Activated effector memory CD4-positive, alpha-beta T cell treated with Interleukin-2 at 50 U/mL for 16 hours (primary cell): ENCODE measurements at places on chromosomes 6 and 20.

GRCh38 chr6:54053881-54054391 is 57.3 kb upstream of the MLIP start:
- DNase-seq: no peak

- DNase-seq: no peak
These were observed 78.3 kb downstream of the ATG5 start for GRCh38 chr6:106247293-106247692.

DNA sequence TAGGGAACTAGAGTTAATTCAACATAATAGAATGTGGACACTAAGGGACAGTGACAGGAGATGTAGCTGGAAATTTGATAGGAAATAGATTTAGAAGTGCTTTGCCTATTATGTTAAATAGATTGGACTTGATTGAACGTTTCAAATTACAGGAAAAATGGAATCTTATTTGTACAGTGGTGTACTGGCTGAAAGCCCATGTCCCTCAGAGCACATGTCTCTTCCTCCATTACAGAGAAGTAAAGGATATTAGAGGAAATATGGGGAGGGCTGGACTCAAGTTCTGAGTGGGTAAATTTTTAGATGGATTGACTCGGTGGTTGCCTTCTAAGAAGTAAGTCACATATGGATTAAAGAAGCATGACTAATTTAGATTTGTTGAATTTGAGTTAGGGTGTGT is 11.4 kb downstream of the PKIB start:
- no peak for DNase-seq

GRCh38 chr6:136563386-136564152 is 13.3 kb upstream of the MAP7 start:
- DNase-seq: no peak

DNA sequence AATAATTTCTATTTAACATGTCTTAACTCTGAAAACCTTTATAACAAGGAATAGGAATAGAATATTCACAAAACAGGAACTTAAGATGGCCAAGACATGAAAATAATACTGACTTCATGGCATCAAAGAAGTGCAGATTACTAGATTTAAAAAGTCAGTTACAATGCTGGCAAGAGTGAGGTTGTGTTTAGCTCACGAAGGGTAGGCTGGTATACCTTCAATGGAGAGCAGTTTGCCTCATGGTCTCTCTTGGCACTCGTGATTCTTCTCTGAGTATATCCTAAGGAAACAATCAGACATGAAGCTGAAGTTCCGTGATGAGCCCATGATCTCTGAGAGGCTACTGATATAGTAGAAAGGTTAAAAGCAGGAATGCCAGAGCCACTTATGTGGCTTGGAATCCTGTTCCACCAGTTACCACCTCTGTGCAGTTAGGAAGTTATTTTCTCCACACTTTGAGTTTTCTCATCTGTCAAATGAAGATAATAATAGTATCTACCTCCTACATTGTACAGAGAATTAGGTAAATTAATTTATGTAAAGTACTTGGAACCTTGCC is 7.2 kb downstream of the NCOA7 start:
- DNase-seq: no peak

DNA sequence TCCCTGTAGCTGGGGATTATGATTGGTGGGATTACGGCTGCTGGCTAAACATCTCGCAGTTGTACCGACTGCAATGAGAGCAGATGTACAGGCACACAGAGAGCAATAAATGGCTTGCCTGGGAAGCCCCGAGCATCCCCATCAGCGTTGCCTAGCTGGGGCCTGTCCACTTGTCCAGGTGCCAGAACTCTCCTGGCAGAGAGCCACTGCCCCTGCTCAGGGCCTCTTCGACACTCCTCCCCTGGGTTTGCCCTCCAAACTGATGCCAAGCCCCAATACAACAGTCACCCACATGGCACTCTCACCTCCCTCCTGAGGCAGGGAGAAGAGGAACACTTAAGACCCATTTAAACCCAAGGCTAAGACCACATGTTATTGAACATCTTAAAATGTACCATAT is 715.1 kb downstream of the PTPRT start:
- no peak for DNase-seq

- no peak for DNase-seq
These were observed 143.2 kb downstream of the PTCHD4 start for GRCh38 chr6:47967843-47968242.

GRCh38 chr20:25286917-25287316 is 39.0 kb downstream of the PYGB start:
- DNase-seq: no peak

DNA sequence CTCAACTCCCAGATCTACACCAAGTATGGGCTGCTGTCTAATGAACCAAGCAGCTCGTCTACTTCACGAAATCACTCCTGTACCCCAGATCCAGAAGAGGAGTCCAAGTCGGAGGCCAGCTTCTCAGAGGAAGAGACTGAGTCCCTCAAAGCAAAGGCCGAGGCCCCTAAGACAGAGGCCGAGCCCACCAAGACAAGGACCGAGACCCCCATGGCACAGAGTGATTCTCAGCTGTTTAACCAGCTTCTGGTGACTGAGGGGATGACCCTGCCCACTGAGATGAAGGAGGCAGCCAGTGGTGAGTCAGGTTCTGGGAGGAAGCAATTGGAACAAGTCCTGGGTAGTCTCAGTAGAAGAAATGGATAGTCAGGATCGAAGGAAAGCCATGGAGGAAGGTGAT is 5.8 kb downstream of the CUL9 start:
- no peak for DNase-seq
